ENCODE measurements at places on chromosomes 11 and 22.

DNA sequence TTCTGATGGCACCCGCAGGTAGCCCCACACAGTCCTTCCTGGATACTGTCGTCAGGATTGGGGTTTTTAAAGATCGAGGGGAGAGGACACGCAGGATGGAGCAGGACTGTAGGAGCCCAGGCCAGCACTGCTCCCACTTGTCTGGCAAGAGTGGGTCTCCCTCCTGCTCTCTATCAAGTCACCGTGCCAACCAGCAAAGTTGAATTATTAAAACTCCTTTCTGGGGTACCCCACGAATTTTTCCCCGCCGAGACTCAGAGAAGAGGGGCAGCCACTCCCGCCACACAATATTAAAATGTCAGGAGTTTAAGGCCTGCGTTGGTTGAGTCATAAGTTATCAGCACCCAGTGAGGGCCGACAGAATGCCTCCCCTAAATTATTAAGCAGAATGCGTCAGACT is 10.1 kb downstream of the LMO1 start:
- no peak for DNase-seq

DNA sequence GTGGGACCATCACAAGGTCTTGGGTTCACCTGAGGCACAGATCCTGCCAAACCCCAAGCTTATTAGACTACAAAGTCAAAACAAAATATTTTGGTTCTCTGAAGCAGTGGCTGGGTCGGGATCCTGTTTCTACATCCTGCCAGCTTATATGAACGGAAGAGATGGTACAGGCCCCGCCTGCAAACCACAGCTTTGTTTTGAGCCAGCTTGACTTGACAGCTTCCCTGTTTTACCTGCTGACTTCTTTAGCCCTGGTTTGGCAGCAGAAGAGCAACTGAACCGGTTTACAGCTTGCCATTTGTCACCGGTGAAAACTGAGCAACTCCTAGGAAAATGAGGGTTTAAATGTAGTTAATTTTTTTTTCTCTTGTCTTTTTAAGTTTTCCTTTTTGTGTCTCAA is 11.4 kb downstream of the PACS1 start:
- DNase-seq: no peak

- DNase-seq: no peak
These were observed 1.6 kb downstream of the PTPRCAP start for GRCh38 chr11:67435727-67436458.

DNA sequence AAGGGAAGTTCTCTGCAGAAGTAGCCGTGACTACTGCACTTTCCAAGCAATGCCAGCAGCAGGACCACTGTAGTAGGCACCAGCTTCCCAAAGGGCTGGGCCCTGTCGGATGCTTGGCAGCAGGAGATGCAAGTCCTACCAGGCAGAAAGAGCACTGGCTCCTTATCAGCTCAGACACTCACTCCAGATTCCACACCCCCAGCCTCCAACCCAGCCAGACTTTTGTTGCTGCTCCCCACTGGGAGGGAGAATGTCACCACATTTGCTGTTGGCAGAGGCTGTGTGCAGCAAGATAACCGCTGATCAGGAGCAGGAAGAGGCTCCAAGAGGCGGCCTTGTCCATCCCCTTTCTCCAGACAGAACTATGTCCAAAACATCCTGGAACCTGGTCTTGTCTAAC is 118.7 kb downstream of the C11orf58 start:
- DNase-seq: no peak

DNA sequence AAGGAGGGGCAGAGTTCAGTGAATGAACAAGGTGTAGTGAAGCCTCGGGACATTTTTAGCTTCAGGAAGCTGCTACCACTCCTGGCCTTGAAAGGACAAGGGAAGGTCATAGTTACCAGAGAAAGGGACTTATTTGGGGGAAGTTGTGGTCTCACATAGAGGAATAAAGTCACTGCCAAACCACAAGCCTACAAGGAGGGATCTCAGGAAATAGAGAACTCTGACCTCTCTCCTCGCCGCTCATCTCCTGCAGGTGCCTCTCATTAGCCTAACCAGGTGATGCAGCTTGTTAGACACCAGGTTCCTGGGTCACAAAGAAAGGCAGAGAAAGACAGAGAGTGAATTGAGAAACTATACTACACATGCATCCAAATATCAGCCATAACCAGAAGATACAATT is 14.3 kb upstream of the TOLLIP start:
- no peak for DNase-seq
